ENCODE measurements at places on chromosomes 5 and 9. TPM values are rescaled to one million over a fixed set of nuclear protein-coding genes. Genes with fewer than 3 reads are reported as not detected.

Gene DYNC2I2
- 40.8 TPM for total RNA-seq

Gene SH2D3C
- total RNA-seq, result 12.4 TPM

Gene SPATA31E1
- total RNA-seq, result not detected

Gene GADD45G
- 10.7 TPM for total RNA-seq

Gene PCDHB1
- total RNA-seq, result 0.13 TPM

Gene EXOSC3
- total RNA-seq, result 28.1 TPM

Gene FAM221B
- not detected for total RNA-seq

Gene DMRT3
- 0.09 TPM for total RNA-seq

Gene DOCK8
- 3.2 TPM for total RNA-seq

Gene KCNT1
- 3.2 TPM for total RNA-seq
